ENCODE measurements at places on chromosomes 2 and 18.

DNA sequence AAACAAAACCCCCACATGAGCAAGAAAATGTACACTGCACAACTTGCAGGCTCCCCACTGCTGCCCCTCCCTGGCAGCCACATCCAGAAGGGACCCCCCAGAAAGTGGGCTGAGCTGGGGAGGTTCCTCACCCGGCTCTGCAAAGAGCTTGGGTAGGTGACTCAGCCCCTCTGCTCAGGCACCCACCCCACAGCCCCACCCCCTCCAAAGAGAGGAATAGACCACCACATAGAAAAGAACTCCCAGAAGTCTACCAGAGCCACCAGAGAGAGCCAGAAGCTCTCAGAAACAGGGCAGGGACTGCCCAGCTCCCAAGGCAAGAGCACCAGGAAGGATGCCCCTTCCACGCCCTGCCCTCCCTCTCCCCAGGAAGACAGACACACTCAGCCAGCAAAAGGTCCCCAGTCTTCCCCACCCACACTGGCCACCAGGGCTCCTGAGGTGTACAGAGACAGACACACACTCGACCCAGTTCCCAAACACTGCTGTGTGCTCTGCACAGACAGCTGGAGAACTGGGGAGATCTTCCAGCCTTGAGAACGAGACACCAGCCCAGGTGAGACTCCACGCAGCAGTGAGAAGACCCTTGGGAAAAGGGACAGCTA, 28.2 kb downstream of the BIN1 start:
- no peak for DNase-seq

GRCh38 chr18:6362559-6363129, 52.1 kb downstream of the L3MBTL4 start:
- DNase-seq: no peak

GRCh38 chr2:64854773-64855237, 134.4 kb upstream of the SLC1A4 start:
- DNase-seq: no peak

GRCh38 chr18:3877678-3878077, 427.7 kb downstream of the TGIF1 start:
- DNase-seq: no peak

- DNase-seq: no peak
These were observed 186.0 kb downstream of the ZNF385B start for GRCh38 chr2:179675435-179675834.

DNA sequence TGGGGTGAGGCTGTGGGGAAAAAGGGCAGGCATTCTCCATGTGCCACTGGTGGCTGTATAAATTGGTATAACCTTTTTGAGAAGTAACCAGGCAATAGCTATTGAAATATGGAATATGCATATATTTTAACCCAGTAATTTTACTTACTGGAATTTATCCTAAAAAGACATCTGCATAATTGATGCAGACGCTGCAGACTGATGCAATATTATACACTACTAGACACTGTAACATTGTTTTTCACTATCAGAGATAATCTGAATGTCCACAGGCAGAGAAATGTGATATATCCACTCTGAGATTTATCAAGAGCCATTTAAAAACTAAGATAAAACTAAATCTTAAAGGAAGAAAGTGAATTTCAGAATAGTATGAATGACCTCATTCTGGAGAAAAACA, 14.7 kb downstream of the THOC1 start:
- DNase-seq: no peak

GRCh38 chr18:9700261-9700796, 7.8 kb upstream of the RAB31 start:
- no peak for DNase-seq

DNA sequence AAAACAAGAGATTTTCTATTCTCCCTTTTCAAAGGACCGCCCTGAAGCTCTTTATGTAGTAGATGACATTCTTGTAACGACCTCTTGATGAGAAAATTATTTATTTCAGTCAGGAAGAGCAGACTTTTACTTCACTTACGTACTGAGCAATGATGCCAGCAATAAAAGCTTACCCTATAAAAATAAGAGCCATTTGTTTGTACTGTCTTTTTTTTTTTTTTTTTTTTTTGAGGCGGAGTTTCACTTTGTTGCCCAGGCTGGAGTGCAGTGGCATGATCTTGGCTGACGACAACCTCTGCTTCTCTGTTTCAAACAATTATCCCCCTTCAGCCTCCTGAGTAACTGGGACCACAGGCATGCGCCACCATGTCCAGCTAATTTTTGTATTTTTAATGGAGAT, 39.2 kb downstream of the CRIM1 start:
- DNase-seq: no peak

- no peak for DNase-seq
These were observed 121.4 kb upstream of the MAP3K20 start for GRCh38 chr2:172953970-172954852.

DNA sequence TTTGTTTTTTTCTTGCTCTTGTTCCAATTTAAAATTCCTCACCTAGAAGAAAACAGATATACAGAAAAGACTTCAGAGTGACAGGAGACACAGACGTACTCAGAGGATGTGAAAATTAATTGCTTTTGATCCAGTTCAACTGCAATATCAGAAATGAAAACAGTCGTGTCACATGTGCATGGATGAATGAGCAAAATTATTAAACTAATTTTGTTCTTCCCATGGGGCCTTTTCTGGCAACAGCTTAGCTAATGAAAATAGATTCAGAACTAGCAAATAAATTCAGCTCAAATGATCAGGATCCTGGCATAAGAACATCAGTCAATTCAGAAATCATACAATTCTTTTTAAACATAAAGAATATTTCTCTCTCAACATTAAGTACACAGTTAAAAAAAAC, 100.5 kb downstream of the CABYR start:
- DNase-seq: no peak

- DNase-seq: peak; percentile 41
These were observed 22.2 kb upstream of the TTC39C start for GRCh38 chr18:23992089-23992940.

DNA sequence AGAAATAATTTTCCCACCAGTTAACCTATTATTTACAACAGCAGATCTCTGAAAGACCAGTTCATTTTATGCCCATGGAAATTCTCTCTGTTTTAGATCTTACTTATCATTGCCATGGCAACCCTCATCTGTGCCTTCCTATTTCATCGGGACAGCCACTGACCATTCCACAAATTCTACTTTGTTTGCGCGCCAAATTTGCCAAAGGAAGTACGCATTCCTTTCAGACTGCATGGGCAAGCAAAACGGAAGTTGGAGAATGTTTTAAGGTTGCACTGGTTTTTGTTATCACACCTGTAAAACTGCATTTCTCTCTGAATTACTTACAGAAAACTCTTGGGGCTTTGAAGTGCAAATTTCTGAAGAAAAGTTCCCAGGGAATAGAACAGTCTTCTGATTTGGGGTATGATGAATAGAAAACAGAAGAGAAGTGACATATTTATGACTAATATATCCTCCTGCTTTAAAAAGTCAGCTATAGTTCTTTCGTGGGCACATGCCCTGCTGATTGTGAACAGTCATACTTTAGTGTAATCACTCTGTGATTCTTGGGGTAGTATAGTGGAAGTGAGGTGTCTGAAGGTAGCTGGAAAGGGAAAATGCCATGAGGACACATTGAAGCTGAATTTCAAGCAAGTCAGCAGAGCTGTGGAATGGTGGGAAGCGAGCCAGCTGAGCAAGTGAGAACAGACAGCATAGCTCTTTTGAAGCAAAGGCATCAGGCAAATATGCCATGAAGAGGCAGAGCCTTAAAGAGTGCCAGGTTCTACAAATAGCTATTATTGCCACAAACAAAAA, 20.9 kb downstream of the NETO1 start:
- DNase-seq: no peak

GRCh38 chr2:24568551-24568950, 77.5 kb downstream of the NCOA1 start:
- DNase-seq: no peak

GRCh38 chr18:9756933-9757470, 48.9 kb downstream of the RAB31 start:
- DNase-seq: no peak

DNA sequence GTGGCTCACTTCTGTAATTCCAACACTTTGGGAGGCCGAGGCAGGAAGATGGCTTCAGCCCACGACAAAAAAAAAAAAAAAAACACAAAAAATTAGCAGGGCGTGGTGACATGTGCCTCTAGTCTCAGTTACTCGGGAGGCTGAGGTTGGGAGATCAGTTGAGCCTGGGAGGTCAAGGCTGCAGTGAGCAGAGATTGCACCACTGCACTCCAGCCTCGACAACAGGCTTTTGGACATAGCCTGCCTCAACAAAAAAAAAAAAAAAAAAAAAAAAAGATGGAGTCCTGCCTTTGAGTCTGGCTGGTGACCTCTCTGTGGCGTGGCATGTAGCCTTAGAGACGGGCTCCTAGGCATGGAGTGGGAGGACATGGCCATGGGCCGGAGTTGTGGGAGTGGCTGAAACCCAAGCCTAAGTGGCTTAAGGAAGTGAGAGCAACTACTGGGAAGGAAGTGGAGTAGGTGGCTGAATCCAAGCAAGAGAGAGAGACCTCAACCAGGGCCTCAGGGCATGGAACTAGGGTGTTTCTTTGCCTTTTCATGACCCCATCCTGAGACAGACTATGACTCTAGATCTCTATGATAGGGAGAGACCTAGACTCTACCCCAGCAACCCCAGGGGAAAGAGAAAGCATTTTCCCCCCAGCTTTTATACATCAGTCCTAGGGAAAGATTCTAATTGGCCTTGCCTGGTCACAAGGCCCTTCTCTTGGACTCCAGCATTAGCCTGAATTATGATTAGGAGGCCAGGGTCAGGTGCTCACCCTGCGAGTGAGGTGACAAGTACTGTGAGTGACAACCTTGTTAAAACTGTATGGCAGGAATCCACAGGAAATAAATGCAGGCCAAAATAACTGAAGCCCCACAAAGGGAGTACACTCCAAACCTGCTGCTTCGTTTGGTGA, 34.2 kb downstream of the NPAS2 start:
- DNase-seq: no peak

DNA sequence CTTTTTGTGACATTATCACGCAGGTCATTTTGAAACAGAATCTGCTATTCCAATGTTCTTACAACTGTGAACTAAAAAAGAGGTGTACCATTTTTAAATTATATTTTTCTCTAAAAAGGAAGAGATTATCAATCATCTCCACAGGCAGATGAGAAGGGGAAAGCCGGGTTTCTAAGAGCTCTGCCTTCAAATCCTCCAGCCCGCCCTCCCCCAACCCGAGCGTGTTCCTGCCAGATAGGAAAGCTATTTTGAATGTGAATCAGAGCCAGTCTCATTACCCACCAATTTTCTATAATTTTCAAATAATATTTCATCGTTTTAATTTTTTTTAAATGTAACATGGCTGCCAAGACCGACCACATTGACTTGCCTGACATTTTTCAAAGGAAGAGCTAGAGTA, 65.9 kb downstream of the KCNF1 start:
- DNase-seq: no peak

DNA sequence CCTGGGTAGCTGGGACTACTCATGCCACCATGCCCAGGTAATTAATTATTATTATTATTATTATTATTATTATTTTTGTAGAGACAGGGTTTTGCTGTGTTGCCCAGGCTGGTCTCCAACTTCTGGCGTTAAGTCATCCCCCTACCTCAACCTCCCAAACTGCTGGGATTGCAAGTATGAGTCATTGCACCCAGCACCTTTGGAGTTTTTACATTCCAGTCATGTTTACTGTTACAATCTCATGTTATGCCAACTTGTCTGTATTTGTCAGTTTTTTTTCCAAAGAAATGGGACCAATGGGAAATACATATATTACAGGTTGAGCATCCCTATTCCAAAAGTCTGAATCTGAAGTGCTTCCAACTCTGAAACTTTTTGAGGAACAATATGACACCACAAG, 903.8 kb downstream of the SLC4A3 start:
- no peak for DNase-seq

DNA sequence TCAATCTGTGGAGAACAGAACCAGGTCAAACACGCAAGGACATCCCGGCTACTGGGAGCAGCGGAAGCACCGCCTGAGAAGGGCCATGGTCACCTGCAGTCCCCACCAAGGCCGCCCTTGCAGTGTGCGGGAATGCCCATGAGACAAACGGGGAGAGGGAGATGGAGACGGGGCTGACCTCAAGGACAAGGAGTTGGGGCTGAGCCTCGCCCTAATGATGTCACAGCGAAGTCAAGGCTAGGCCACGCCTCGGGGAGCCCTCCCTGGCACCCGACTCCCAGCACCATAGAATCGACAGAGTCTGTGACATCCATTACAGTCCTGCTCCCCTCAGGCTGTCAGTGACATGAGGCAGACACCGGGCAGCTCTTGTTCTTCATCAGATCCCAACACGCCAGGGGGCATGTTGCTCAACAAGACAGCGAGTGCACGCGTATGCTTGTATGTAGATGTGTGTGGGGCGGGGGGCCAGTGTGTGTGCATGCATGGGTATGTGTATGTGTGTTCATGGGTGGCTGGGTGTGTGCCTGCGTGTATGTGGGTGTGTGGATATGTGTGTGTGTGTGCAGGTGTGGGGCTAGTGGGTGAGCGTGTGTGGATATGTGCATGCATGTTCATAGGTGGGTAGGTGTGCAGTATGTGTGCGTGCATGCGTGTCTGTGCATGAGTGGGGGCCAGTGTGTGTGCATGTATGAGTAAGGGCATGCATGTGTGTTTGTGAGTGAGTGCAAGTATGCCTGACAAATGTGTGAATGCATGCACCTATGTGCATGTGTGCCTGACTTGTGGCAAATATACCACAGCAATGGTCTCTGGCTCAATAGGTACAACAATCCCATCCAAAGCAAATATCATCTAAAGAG, 57.0 kb downstream of the ANKMY1 start:
- no peak for DNase-seq

DNA sequence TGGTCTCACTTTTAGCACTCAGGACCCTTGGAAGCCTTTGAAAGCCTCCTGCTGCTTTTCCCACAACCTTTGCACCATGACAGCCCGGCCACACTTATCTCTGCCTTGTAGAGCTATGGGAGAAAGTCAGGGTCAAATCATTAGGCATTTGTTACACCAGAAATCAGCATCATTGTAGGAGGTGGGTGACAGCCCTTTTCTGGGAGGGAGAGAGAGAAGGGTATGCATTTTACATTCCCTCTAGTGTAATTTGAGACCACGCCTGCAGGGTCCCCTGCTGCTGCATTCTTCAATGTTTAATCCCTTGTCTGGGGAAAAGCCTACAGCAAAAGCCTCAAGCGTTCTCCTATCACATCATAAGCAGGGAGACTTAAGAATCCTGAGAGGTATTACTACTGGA, 766.8 kb upstream of the FAM98A start:
- DNase-seq: no peak

DNA sequence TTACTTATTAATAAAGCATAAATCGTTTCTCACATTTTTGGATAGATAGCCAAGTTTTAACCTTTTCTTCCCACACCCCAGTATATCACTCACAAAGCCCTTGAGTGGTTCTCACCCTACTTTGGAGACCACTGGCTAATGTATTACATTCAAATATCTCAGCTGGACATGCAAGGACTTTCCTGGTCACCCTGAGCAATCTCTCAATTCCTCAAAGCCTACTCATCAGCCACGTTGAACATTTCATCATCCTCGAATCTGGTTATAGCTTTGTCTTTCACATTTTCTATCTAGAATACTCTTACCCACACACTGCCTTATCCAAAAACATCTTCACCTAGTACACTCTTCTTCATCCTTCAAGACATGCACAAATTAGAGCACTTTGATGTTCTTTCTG, 71.1 kb upstream of the MAPRE2 start:
- no peak for DNase-seq

- no peak for DNase-seq
These were observed 91.7 kb downstream of the CLIP4 start for GRCh38 chr2:29206941-29207340.

GRCh38 chr2:4903656-4904348, 788.4 kb upstream of the SOX11 start:
- DNase-seq: no peak

GRCh38 chr2:31318361-31319336, 84.7 kb downstream of the EHD3 start:
- DNase-seq: peak; percentile 8
